ENCODE measurements at places on chromosomes 3 and 15.

DNA sequence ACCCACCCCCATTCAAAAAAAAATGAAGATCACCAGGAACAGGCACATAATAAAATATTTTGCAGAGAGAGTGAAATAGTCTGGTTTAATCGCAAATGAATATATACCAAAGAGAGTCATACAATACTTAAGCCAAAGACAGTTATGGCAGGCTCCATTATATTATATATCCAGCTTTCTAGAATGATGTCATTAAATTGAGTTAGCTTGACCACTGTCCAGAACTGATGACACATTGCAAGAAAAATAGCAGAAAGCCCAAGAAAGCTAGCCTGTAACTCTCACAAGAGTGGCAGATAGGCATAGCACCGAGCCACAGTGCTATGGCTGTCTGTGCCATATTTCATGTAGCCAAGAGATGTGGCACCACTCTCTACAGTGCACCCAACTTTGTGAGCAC, 231.9 kb upstream of the SEMA6D start:
- no peak overlapping the region for H3K27ac ChIP-seq
- H3K36me3 ChIP-seq = no peaks in the 10 kb centered on the region
- no peak for DNase-seq
- no peaks in the 10 kb centered on the region for H3K27me3 ChIP-seq
- H3K4me3 ChIP-seq = no peak overlapping the region

- no peaks in the 10 kb centered on the region for H3K4me1 ChIP-seq
- no peak overlapping the region for H3K4me3 ChIP-seq
- H3K27me3 ChIP-seq = no peaks in the 10 kb centered on the region
- DNase-seq = no peak
- no peak overlapping the region for H3K27ac ChIP-seq
Measured at GRCh38 chr3:62175161-62175560, 198.2 kb downstream of the FEZF2 start.

GRCh38 chr3:184711493-184712247, at the start of gene MAGEF1:
TSS of gene MAGEF1 (minus strand) at chr3:184712064. CDS start at chr3:184711821, 243 bp downstream.
- DNase-seq = peak; percentile 92
- peaks cover 4% of the 10 kb centered on the region for H3K4me1 ChIP-seq
- H3K27ac ChIP-seq = peak within 1 kb of the TSS; percentile 12
- no peaks in the 10 kb centered on the region for H3K27me3 ChIP-seq
- H3K4me3 ChIP-seq = peak within 1 kb of the TSS; percentile 92

- H3K27ac ChIP-seq = no peak overlapping the region
- DNase-seq = no peak
- no peaks in the 10 kb centered on the region for H3K27me3 ChIP-seq
- H3K4me3 ChIP-seq = no peak overlapping the region
- H3K36me3 ChIP-seq = peaks cover 7% of the 10 kb centered on the region
Measured at GRCh38 chr3:73404435-73404834, 220.3 kb downstream of the PDZRN3 start.

GRCh38 chr3:33377931-33378330, 62.3 kb downstream of the UBP1 start:
- H3K36me3 ChIP-seq = peaks cover 11% of the 10 kb centered on the region
- H3K27me3 ChIP-seq = no peaks in the 10 kb centered on the region
- no peak for DNase-seq
- no peak overlapping the region for H3K27ac ChIP-seq

- peaks cover 10% of the 10 kb centered on the region for H3K36me3 ChIP-seq
- DNase-seq = no peak
- H3K4me3 ChIP-seq = no peak overlapping the region
- H3K27ac ChIP-seq = no peak overlapping the region
Measured at GRCh38 chr15:63752075-63752684, 81.6 kb downstream of the HERC1 start.

GRCh38 chr3:19173945-19174344, 25.6 kb downstream of the KCNH8 start:
- H3K4me1 ChIP-seq = no peaks in the 10 kb centered on the region
- no peak overlapping the region for H3K4me3 ChIP-seq
- no peaks in the 10 kb centered on the region for H3K36me3 ChIP-seq
- no peaks in the 10 kb centered on the region for H3K27me3 ChIP-seq
- DNase-seq = peak; percentile 43
- no peak overlapping the region for H3K27ac ChIP-seq

DNA sequence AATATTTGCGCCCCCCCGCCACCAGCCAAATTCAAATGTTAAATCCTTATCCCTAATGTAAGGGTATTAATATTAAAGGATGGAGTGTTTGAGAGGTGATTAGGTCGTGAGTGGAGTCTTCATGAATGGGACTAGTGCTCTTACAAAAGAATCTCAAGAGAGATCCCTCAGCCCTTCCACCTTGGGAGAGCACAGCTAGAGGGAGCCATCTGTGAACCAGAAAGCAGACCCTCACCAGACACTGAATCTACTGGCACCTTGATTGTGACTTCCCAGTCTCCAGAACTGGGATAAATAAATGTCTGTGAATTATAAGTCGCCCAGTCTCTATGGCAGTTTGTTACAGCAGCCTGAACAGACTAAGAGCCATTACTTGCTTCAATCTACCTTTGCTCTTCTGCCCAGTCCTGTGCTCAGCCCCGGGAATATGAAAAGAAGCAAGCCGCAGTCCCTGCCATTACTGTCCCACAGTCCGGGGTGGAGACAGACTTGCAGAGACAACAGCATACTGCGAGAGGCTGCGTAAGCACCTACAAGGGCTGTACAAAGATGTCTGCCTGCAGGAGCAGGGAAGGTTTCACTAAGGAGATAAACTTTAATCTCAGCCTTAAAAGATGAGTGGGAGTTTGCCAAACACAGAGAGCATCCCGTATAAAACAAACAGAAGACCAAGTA, 110.7 kb upstream of the TMCO5A start:
- peak; percentile 37 for DNase-seq
- no peaks in the 10 kb centered on the region for H3K27me3 ChIP-seq
- no peaks in the 10 kb centered on the region for H3K4me1 ChIP-seq
- H3K4me3 ChIP-seq = no peak overlapping the region
- H3K36me3 ChIP-seq = no peaks in the 10 kb centered on the region
